HEK293T (cell line): ENCODE measurements at places on chromosomes 7 and 10.

GRCh38 chr10:1652151-1652550 lies 85.2 kb downstream of the ADARB2 start:
- DNase-seq, result no peak

DNA sequence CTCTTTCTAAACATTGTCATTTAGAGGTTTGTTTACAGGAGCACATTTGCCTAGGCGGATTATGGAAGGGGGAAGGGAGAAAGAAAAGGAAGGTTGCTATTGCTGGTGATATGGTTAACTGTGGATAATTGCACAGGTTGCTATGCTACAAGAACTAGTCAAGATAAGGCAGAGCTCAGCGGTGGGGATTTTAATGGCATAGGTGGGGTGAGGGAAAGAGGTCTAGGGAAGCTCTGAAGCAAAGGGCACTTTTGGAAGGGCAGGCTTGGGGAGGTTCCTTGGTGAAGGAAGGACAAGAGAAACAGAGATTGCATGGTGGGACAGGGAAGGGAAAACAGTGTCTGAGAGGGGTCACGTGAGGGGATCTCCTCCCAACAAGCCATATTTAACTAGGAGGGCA lies 19.5 kb downstream of the HYAL4 start:
- peak; percentile 12 for DNase-seq

DNA sequence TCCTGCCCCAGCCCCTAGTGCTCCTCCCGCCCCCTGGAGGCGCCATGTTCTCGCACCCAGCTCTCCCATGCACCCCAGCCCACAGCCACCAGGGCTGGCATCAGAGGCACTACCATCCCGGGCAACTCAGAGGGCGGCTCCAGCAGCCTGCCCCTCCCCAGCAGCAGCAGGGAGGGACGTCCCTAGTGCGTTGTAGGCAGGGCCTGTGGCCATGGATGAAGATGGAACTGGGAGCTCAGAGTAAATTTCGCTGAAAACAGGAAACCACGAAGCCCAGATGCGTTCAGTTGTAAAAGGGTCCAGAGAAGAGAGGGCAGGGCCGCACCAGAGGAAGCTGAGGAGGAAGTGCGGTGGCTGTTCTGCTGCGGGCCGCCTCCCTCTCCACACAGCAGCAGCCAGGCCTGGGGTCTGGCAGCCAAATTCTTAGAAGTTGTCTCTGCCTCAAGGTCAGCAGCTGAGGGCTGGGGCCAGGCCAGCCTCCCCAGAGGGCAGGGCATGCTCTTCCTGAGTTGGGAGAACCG lies 24.6 kb downstream of the VSIR start:
- DNase-seq, result no peak

- no peak for DNase-seq
Measured at GRCh38 chr7:94547126-94547525, 37.5 kb downstream of the CASD1 start.

GRCh38 chr10:122995936-122996335 lies 12.7 kb downstream of the IKZF5 start:
- DNase-seq, result no peak

- no peak for DNase-seq
Measured at GRCh38 chr7:77479536-77480088, 57.5 kb upstream of the PTPN12 start.

- no peak for DNase-seq
Measured at GRCh38 chr10:3900391-3900790, 115.4 kb upstream of the KLF6 start.

DNA sequence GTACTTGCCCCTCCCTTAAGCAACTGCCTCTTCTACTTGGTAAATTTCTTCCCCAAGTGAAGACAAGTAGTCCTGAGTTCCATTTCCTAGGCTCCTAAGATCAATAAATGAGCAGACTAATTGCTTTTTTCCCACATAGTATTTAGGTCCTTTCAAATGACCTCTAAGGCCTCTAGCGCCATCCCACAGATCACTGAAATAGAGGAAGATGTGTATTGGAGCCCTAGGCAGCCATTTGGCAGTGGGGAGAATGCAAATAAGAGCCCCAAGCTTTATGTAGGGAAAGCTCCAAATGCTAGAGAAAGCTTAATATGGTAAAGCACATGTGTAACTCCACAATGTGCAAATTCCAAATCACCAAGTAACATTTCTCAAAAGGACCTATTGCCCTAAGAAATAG lies 316.5 kb upstream of the PHF14 start:
- DNase-seq, result no peak
